Brain microvascular endothelial cell (primary cell): ENCODE measurements at places on chromosomes 1 and 21.

DNA sequence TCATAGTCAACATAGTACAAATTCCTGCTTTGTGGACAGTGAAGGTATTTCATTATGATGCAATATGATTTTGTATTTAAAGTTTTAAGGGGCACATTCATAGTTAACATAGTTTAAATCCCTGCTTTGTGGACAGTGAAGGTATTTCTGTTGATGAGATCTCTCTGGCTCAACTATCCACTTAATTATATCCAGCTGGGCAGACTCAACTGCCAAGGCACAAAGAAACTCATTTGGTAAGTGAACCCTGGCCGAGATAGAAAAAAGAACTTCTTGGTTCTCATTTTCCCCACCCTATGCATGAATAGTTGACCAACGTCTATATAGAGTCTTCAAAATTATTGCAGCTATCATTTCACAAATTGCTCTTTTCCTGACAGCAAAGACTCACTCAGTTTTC lies 1194.6 kb downstream of the NCAM2 start:
- DNase-seq, result no peak

- no peak for DNase-seq
These were observed 380.7 kb downstream of the PRDM2 start for GRCh38 chr1:14080653-14081052.

DNA sequence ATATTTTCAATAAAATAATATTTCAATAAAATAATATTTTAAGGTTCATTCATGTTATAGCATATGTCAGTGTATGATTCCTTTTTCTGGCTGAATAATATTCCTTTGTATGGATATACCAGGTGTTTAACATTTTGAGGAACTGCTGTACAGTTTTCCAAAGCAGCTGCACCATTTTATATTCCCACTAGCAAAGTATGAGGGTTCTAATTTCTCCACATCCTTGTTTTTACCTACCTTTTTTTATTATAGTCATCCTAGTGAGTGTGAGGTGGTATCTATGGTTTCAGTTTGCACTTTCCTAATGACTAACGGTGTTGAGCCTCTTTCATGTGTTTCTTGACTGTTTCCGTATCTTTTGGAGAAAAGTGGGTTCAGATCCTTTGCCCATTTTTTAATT lies 5.2 kb downstream of the DEGS1 start:
- no peak for DNase-seq

DNA sequence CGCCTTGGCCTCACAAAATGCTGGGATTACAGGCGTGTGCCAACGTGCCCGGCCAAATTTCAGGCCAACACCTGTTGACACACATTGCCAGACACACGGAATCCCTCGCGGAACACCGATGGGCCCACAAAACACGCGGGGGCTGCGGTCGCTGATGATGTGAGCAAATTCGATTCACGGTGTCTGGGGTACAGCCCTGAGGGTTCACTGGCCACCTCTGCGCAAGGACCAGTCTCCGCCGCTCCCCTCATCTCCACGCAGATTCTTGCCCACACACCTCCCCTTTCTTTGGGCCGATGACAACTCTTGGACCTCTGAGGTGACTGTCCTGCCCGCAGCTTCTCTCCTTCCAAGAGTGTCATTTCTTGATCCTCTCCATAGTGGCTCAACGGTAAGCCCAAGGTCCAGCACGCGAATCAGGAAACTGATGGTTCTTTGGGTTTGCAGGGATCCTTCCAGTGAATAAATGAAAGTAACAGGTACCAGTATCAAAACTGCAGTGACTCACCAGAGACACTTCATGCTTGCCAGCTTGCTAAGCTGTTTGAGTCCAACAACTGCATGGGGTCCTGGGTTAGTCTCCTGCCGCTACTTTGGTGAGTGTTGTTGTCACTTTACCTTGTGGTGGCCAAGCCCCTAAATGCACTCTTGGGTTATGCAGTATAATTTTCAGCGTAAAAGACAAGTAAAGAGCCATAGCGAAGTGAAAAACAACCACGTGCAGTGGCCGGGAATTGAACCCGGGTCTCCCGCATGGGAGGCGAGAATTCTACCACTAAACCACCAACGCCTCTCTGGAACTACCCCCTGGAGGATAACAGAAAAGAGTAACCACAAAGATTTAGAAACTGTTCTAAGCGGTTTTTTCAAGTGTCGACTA lies 11.0 kb upstream of the RNU1-3 start:
- DNase-seq, result peak; percentile 28

DNA sequence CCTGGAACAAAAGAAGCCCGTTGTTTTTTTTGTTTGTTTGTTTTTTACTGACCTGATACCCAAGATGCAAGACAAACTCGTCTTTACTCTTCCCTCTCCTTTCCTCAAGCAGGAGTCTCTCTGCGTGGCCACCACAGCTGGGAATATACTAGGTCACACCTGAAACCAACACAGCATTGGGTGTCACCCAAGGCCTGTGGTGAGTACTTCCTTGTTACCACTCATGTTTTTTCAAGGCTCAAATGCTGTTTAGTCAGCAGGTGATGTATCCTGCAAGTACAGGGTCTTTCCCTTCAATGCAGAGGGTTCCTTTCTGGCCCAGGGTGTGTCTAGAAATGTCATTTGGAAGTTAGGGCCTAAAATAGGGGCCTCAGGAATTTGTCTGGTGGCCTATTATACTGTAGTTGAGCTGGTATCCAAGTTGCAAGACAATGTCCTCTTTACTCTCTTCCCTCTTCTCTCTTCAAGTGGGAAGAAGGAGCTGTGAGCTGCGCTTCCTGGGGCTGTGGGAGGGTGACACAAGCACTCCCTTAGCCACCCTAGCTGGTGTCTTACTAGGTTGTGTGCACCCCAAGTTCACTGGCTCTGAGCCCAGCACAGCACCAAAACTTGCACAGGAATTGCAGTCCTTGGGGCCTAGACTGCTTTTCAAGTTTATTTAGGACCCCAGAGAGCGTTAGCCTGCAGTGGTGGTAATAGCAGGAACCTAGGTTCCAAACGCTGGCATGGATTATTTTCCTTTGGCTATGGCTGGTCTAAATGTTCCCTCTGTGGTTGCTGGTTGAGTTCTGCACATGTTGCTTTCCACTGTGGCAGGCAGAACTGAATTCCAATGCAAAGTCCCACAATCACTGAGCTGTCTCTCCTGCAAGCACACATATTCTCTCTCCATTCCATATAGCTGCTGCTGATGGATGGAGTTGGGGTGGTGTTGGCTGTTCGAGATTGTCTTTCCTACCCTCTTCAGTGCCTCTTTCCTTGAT lies 91.4 kb upstream of the LYPLAL1 start:
- DNase-seq, result no peak

- no peak for DNase-seq
These were observed 54.1 kb downstream of the LDLRAD2 start for GRCh38 chr1:21865943-21866706.

DNA sequence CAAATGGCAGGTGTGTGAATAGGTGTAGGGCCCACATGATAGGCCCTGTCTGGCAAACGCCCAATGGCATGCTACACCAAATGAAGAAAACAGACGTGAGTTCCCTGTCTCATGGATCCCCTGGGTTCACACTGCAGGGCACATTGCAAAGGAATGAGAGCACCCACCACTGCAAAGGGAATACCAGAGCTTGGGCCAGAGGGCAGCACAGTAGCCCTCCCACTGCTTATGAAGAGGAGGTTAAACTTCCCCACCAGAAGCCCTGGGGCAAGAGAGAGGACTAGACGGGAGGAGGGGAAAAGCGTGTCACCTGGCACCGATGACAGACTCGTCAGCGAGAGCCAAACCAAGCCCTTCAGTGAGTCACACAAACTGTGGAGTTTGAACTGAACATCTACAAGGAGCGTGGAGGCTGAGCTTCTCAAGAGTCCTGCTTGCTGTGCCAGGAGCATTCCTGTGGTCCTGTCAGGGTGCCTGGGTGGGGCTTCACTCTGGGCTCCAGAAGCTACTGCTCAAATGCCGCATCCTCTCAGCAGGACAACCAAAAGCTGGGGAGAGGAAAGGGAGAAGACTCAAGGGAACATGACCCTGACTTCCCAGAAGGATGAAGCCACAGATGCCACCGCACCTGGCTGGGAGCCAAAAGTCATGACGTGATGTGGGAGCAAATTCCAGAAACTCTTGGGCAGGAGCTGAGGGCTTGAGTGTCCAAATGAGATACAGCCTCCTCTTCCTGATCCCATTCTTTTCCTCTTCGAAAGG lies 61.1 kb downstream of the TOMM20 start:
- peak; percentile 97 for DNase-seq

DNA sequence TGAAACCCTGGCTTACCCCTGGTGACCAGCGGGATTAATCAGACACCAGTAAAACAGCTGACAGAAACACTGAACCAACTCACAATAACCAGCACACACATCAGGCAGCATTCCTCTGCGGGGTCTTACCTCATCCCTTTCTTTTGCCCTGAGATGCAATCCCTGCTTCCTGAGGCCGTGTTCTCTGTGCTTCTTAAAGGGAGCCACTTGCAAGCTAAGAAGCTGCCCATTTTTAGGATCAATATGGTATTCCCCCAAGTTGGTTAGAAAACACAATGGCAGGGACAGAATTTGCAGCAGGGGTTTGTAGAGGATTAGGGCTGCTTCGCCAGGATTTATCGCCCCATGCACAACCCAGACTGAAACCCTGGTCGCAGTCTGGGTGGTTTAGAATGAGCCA lies 74.7 kb upstream of the OLIG2 start:
- DNase-seq, result no peak

DNA sequence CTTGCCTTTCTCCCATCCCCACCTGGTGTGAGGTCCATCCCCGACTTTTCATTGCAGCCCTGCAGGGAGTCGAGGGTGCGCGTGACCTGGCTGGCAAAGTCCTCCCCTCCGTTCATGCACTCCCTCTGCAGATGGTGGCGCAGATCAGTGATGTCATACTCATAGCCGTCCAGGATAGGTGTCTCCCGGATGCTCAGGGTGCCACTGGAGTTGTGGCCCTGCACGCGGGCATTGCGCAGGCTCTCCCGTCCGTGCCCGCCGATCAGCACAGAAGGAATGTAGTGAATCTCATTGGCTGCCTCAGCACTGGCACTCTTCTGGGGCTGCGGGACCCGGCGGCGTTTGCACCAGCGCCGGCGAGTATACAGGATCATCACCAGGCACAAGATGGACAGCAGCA lies 132.1 kb downstream of the ASTN1 start:
- no peak for DNase-seq

DNA sequence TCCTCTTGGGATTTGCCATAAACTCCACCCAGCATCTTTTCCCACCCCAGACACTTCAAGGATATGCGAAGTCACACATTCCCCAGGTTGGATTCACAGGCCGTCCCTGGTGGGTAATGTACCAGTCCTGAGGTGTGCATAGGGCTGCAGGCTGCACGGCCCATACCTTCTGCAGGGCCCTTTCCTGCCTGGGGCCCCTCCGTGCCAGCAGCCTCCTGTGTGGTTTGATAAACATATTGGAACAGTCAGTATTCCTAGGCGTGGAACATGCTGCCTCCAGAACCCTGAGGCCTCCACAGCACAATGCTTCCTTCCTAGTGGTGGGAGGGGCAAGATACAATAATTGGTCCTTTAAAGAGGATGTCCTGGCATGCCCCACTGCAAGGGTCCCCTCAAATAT lies 26.6 kb downstream of the IL10RB start:
- DNase-seq, result no peak

- peak; percentile 63 for DNase-seq
These were observed 6.6 kb downstream of the LIN28A start for GRCh38 chr1:26417111-26417759.

- DNase-seq, result no peak
These were observed 136.1 kb upstream of the ERRFI1 start for GRCh38 chr1:8162168-8162567.

DNA sequence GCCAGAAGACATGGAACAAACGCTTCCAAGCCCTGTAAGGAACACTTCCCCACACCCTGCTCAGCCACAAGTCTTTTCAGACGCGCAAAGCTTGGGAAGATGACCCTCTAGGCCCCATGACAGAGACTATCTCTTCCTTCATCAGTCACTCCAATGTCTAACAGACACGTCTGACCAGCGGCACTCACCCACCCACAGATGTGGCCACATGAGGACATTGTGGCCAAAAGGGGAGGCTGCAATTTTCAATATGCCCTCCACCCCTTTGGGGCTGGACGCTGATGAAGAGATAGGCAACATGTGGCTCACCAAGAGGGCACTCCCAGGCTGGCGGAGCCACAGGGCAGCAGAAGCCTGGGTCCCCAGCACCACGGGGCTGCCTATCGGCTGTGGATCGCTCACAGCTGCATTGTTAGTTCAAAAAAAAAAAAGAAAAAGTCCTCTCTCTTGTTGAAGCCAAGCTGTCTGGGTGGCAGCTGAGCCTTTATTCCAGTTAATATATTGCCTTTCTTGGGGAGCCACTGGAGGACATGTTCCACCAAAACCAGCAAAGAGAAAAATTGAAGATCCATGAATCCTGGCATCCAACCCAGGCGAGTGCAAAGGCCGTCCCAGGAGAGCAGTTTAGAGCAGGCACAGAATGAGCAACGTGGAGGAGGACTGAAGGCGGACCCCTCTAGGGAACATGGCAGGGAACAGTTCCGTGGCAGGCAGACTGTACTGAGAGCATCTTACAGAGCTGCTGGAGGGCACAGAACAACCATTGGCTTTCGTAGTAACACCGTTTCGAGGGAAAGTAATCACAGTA lies 52.7 kb upstream of the GPR153 start:
- DNase-seq, result no peak

DNA sequence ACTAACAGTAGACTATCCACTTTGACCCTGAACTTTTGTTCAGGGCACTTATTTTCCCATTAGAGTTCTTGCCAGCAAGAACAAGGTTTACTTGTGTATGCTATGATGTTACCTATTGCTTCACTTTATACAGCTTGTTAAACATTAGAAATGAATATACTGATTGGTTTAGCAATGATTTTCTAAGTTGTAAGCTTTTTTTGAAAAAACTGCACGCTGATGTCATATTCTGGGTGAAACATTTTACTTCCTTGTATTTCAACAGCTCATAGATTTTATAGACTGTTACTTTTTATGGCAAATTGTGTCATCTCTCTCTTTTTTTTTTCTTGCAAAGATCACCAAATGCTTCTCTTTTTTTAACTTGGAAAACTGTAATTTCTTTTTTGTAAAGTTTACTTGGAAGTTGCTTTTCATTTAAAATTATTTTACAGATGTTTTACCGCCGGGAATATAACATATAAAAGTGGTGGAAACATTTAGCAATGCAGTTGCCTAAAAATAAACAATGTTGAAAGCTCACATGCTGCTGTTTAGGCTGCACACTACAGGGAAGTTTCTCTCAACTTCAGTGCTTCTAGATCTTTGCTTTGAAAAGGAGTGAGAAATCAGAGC lies 215.3 kb upstream of the NFIA start:
- DNase-seq, result no peak

DNA sequence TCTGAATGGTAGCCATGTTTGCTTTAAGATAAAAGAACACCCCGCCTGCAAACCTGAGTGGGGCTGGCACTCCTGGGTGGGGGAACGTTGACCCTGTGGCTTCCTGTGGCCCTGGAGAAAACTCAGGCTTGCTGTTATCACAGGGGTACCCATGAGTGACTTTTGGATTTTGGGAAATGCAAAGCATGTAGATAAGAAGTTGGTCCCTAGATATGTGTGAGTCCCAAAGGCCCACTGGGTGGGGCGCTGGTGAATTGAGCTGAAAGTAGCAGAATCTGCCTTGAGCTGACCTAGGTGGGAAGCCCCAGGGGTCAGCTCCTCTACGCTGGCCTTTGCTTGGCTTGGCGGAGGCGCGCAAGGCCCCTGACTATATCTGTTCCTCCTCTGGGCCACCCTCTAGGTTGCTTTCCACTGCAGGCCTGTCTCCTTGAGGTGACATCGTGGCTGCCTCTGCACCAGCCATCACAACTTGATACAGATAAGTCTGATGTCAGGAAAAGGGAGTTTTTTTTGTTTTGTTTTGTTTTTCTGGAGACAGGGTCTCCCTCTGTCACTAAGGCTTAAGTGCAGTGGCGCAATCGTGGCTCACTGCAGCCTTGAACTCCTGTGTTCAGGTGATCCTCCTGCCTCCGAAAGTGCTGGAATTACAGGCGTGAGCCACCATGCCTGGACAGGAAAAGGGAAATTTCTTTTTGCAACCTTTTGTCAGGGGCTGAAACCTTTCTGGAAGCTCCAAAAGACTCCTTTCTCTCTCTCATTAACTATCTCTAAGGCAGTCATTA lies 72.2 kb downstream of the AGPAT3 start:
- DNase-seq, result no peak
